ENCODE measurements at places on chromosomes 11 and 22. TPM values are rescaled to one million over a fixed set of nuclear protein-coding genes. Genes with fewer than 3 reads are reported as not detected.

The OR8G5 gene
- not detected for total RNA-seq

The JAML gene
- total RNA-seq: 264 TPM

The ACTN3 gene
- total RNA-seq: not detected

The OR51B5 gene
- total RNA-seq: not detected

The SCGB1D2 gene
- total RNA-seq: not detected

The CYP2R1 gene
- 13.7 TPM for total RNA-seq

The TEX12 gene
- 0.24 TPM for total RNA-seq

The OR2AG1 gene
- not detected for total RNA-seq

The SAC3D1 gene
- 17.4 TPM for total RNA-seq

The HIRA gene
- 46.0 TPM for total RNA-seq

The OR52N4 gene
- 0.16 TPM for total RNA-seq

The SCGB1A1 gene
- not detected for total RNA-seq

The TBX10 gene
- not detected for total RNA-seq

The MMP12 gene
- not detected for total RNA-seq

The CD82 gene
- total RNA-seq: 499 TPM

The MRGPRX2 gene
- 0.13 TPM for total RNA-seq
